GM13977 (cell line): ENCODE measurements at places on chromosomes 7 and 10.
A peak's percentile ranks its signal among the peaks of the same experiment; 100 is the strongest.

DNA sequence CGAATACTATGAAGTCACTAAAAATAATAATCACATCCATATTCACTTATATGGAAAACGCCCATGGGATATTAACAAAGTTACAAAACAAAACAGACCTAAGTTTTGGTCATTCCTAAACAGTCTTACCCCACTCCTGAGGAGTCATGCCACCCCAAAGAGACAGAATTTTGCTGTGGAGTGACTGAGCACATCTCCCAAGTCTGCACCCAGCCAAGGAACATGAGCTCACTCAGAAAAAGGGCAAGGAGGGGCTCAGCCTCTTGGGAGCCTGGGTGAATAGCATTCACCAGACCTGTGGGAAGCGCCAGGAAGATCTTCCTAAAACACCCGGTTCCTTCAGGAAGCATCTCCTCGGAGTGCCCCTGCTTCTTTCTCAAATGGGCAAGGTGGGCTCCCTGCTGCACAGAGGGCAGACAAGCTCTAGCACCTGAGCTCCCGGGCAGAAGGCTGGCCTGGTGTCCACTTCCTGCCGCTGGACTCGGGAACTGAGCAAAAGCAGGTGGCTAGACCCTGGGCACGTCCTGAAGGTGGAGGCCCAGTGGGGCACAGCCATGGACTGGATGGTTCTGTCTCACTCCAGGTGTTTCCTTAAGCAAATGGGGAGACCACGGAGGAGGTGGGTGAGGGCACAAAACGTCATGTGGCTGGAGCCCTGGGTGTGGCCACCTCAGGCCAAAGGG, 31.0 kb downstream of the TNS3 start:
- DNase-seq: no peak

GRCh38 chr7:14457568-14458453, 444.7 kb downstream of the DGKB start:
- peak; percentile 18 for DNase-seq

DNA sequence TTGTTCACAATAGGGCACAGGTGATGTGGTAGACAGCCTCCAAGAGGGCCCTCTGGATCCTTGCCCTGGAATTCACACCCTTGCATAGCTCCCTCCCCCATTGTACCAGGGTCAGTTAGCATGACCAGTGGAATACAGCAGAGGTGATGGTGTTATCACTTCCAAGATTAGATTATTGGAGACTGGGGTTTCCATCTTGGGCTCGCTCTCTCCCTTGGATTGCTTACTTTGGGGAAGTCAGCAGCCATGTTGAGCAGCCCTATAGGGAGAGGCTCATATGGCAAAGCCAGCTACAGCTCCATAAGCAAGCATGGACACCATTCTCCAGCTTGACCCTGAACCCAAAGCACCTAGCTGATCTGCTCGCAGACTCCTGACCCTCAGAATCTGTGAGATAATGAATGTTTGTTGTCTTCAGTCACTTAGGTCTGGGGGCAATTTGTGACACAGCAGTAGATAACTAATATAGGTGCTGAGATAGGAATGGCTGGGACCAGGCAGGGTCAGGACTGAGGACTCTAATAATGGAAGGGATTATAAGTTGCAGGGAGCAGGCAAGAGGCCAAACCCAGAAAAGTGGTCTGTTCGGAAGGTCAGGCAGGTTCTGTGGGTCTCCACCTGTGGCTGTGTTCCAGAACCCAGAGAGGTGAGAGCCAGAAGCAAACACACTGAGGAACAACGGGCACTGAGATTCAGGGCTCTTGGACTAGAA, 22.9 kb downstream of the TBXAS1 start:
- no peak for DNase-seq

GRCh38 chr10:119337796-119338432, 130.5 kb downstream of the GRK5 start:
- DNase-seq: no peak

DNA sequence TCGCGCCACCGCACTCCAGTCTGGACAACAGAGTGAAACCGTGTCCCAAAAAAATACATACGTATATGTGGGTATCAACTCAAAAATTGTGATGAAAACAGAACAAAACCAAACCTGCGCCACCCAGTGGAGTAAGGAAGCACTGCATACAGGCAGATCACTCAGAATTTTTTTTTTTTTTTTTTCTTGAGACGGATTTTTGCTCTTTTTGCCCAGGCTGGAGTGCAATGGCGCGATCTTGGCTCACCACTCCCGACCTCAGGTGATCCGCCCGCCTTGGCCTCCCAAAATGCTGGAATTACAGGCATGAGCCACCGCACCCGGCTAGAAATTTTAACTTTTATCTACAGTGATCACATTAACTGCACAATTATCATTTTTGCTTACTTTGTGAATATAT, 9.1 kb upstream of the TMEM236 start:
- DNase-seq: peak; percentile 50

DNA sequence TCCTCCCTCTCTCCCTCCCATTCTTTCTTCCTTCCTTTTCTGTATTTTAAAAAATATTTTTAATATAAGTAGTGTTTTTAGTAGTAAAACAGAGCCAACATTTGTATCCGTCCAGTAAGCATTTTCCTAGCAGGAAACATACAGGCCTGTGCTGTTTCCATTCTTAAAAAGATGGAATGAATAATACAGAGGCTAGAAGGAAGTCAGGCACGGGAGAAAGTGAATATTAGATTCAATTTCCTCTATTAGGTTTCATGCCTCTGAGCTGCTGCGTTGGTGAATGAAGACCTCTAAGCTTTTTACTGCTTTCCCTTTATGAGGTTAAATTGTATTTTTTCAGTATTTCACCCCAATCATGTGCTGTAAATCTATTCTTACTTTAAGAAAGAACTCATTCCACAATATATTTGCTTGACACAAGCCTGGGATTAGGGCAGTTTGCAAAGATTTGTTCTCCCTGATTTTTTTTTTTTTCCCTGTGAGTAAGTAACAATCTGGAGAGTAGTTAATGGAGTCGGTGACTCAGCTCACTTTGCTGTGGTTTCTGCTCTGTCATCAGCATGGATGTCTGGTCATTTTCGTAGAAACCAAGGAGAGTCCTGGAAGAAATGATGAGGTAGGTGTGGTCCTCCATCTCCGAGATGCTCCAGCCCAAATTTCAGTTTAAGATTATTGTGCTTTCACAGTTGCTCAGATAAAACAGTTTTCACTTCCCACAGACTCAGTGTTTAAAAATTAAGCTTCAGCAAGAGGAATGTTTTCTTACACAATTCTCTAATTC, 76.1 kb upstream of the PITRM1 start:
- DNase-seq: no peak

GRCh38 chr10:52314822-52315552, 906 bp downstream of the DKK1 start:
- no peak for DNase-seq

GRCh38 chr10:3375505-3375904, 202.9 kb upstream of the PITRM1 start:
- DNase-seq: no peak

- no peak for DNase-seq
Observed at GRCh38 chr7:131014906-131015656, 281.1 kb upstream of the KLF14 start.

- no peak for DNase-seq
Observed at GRCh38 chr7:151251689-151252560, 3.4 kb upstream of the SMARCD3 start.

DNA sequence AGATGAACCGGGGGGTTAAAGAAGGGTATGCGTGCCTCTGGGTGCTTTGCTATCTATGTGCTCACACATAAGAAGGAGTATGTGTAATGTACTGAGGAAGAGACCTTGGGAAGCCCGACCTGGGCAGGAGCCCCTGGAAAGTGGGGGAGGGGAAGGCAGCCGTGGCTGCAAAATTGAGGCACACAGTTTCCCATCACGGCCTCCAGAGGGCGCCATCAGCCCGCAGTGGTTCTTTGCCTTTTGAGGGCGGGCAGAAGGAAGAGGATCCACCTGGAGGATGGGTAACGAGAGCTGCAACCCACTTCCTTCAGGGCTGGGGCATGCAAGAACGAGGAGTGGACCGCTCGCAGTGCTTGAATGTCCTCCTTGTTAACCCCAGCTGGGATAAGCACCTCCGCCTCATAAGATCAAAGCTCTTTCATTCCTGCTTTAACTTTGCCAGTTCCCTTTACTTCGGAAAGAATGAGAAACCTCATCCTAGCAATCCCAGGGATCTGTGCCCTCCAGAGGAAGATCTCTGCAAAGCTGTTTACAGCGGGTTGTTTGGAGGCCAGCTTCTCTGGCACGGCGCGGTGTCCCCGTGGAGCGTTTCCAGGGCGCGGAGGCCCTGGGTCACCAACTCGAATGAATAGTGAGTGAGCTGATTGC, 77.9 kb downstream of the PCGF5 start:
- peak; percentile 80 for DNase-seq

DNA sequence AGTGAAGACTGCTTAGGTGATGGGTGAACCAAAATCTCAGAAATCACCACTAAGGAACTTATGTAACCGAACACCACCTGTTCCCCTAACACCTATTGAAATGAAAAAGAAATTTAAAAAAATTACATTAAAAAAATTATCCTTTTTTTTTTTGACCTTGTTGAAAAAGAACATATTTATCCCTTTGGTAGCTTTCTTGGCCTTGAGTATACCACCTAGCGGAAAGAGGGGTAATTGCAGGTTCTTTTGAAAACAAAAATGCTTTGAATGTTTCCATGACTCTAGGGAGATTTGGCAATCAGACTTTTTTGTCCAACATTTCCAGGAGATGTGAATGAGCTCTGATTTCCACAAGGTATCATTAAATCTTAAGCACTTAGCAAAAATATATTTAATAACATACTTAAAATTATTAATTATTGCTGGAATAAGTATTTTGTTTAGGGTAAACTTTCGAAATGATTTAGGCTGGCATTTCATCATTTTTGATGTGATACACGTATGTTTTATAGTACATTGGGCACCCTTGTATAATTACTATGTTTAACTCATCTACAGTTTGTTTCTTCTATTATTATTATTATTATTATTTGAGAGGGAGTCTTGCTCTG, 47.0 kb upstream of the ELMO1 start:
- peak; percentile 44 for DNase-seq

GRCh38 chr7:158054081-158054480, 533.5 kb downstream of the PTPRN2 start:
- DNase-seq: no peak

GRCh38 chr10:34743814-34744213, 71.3 kb downstream of the PARD3 start:
- DNase-seq: no peak

DNA sequence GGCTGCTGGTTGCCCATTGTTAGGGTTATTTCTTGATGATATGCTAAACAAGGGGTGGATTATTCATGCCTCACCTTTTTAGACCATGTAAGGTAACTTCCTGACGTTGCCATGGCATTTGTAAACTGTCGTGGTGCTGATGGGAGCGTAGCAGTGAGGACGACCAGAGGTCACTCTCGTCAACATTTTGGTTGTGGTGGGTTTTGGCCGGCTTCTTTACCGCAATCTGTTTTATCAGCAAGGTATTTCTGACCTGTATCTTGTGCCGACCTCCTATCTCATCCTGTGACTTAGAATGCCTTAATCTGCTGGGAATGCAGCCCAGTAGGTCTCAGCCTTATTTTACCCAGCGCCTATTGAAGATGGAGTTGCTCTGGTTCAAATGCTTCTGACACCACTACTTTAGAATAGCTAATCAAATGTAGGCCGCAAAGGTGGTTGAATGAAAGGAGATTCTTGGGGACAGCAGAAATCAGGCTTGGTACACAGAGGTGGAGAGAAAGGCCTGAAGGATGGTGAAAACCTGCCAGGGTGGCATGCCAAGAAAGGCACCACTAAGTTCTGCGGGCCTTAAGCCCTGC, 17.9 kb upstream of the SMO start:
- no peak for DNase-seq

GRCh38 chr10:12382157-12382548, 32.8 kb downstream of the CAMK1D start:
- DNase-seq: no peak

- DNase-seq: peak; percentile 11
Observed at GRCh38 chr7:128836729-128837348, 6.6 kb downstream of the FLNC start.

- DNase-seq: no peak
Observed at GRCh38 chr10:4249841-4250586, 465.0 kb upstream of the KLF6 start.

DNA sequence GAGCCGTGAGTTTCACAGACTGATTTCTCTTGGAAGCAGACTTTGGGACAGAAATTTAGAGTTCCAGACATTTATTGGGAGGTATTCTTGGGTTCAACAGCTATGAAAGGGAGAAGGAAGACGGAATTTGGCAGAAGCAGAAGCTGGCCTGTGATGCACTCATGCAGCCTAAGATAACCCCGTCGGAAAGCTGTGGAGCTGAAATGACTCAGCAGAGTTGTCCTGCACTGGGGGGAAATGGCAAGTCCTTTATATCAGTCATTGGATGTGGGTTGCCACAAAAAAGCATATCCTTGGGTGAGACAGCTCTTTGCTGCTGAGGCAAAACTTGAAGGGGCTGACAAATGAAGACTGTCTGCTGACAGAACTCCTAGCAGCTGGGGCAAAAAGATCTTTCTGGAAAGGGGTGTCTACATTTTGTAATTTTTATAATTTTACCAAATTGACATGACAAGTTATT, 11.5 kb upstream of the MICU1 start:
- peak; percentile 57 for DNase-seq

GRCh38 chr7:34430456-34430855, 227.6 kb upstream of the NPSR1 start:
- DNase-seq: peak; percentile 16

- DNase-seq: no peak
Observed at GRCh38 chr10:10053051-10053450, 964.6 kb upstream of the CELF2 start.

GRCh38 chr7:35025369-35025870, 11.9 kb downstream of the DPY19L1 start:
- DNase-seq: no peak

GRCh38 chr7:155327590-155328320, 30.1 kb downstream of the INSIG1 start:
- no peak for DNase-seq

DNA sequence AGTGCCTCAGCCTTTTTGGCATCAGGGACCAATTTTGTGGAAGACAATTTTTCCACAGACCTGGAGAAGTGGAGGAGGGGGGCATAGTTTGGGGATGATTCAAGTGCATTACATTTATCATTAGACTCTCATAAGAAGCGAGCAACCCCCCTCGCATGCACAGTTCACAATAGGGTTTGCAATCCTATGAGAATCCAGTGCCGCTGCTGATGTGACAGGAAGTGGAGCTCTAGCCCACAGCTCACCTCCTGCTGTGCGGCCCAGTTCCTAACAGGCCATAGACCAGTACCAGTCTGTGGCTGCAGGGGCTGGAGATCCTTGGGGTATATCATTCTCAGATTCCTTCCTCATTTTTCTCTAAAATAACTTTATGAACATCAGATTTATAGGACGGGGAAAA, 50.8 kb downstream of the ATAD1 start:
- no peak for DNase-seq

DNA sequence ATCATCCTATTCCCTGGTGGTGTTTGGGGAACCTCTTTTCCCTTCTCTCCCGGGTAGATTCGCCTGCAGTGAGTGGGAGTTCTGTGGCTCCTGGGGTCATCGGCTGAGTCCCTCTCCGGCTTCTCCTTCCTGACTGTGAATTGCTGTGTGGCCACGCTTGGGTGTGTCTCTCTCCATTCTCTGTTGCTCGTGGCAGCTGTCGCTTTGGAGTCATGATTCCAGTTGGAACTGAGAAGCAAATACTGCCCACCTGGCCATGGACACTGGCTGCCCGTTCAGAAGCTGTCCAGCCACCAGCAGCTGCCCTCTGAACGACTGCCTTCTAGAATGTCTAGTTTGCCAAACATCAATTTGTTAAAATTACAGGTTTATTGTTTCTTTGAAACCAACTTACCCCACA, 23.1 kb upstream of the PITRM1 start:
- DNase-seq: no peak
